Stimulated activated CD4-positive, alpha-beta T cell treated with anti-CD3 and anti-CD28 coated beads, Interleukin-1b, Interleukin-23, amount 100 ng/mL, for 4 hours (primary cell): ENCODE measurements at places on chromosomes 16 and 17.

- DNase-seq: no peak
Measured at GRCh38 chr16:68909099-68909733, 65.9 kb downstream of the TANGO6 start.

GRCh38 chr16:3690980-3691720 lies 26.2 kb downstream of the TRAP1 start:
- no peak for DNase-seq

- DNase-seq: no peak
Measured at GRCh38 chr16:70157105-70157476, 16.5 kb upstream of the CLEC18C start.

DNA sequence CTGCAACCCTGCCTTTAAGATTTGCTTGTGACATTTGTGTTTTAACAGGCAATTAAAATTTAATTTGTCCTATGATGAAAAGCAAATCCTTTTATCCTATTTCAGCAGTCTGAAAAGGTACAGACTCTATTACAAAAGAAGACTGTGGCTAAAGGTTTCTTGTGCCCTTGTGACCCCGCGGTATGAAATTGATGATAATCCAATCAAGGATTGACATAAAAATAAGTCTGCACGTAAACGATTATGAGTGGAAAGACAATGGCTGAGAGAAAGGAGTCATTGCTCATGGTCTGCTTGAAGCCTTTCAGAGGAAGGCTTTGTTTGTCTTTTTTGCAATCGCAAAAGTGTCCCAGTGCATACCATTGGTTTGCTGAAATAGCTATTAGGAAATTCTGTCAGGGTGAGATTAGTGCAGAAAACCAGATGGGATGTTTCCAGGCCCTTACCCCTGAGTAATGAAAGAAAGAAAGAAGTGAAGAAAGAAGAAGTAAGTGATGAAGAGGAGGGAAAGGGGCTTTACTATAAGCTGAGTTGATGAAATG lies 867.8 kb upstream of the CDH8 start:
- no peak for DNase-seq

DNA sequence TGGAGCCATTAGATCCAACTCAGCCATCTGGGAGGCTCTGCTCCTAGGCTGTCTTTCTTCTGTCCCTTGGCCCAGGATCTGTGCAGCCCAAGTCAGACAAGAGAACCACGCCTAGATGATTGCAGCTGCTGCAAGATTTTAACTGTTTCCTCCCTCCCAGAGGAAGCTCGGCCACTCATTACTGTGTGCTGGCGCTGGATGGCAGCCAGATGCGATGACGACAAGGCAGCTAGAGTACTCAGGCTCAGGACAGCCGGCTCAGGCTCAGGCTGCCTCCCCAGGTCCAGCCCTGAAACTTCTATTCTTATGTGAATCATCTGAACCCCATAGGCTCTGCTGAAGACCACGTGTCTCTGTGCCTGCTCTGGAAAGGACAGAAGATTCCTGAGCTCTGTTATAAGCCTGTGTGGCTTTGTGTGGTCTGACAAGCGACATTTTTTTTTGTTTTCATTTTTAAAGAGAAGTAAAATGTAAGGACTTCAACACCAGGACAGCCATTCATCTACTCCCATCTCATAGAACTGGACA lies 32.1 kb upstream of the FBXW10B start:
- no peak for DNase-seq

DNA sequence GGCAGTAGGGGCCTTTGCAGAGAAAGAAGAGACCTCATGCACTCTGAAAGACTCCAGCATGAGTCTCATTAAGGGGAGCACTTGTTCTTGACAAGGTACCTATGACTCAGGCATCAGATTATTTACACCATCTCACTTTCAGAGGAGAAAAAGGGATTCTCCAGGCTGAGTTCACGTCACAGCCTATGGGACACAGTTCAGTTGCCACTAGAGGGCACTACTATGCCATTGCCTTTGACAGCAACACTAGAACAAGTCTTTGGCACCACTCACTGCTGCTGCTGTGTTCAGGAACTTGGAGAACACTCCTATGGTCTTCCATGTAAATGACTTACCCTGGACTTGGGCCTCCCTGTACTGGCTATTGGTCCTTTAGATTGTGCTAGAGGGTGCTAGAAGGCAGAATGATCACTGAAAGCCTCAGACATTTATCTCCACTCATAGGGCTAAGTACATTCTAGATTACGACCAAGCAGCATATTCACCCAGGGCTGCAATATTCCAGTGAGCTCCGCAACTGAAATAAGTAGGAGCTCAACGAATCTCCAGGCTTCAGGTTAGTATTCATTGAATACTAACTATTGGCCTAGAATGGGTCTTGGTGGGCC lies 225.1 kb upstream of the CA10 start:
- no peak for DNase-seq

DNA sequence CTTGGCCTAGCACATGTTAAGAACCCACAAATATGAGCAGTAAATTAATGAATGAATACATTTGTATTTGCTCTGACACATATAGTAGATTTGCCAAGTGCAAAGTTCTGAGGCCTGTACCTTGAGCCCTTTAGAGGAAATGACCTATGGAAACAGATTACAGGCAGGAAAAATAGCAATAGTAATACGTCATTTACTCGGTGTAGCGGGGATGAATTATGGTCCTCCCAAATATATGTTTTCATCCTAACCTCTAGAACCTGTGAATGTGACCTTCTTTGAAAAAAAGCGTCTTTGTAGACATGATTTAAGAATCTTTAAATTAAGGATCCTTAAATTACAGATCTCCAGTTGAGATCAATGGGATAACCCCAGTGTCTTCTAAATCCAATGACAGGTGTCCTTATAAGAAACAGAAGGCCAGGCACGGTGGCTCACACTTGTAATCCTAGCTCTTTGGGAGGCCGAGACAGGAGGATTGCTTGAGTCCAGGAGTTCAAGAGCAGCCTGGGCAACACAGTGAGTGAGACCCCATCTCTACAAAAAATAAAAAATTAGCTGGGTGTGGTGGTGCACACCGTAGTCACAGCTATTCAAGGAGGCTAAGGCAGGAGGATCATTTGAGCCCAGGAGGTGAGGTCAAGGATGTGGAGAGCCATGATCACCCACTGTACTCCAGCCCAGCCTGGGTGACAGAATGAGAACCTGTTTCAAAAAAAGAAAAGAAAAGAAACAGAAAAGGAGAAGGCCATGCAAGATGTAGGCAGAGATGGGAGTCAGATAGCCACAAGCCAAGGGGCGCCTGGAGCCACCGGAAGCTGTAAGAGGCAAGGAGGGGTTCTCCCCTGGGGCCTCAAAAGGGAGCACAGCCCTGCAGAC lies 5.1 kb upstream of the ITPRIPL2 start:
- no peak for DNase-seq

DNA sequence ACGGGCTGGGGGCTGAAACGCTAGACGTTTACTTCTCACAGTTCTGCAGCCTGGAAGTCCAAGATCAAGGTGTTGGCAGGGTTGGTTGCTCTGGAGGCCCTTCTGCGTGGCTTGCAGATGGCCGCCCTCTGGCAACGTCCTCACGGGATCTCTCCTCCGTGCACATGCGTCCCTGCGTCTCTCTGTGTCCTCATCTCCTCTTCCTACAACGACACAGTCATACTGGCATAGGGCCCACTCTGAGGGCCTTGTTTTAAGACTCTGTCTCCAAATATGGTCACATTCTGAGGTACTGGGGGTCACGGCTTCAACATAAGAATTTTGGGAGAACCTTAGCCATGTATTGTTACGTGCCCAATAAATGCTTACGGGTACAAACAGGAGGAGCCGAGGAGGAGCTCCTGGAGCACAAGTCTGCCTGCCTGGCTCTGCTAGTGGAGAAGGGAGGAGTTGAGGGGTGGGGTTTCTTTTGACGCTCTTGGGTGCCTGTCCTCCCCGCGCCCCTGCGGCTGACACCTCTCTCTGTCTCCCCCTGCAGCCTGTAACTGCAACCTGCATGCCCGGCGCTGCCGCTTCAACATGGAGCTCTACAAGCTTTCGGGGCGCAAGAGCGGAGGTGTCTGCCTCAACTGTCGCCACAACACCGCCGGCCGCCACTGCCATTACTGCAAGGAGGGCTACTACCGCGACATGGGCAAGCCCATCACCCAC lies 141.1 kb downstream of the NTN1 start:
- no peak for DNase-seq

- DNase-seq: no peak
Measured at GRCh38 chr16:30750876-30751465, 2.7 kb downstream of the PHKG2 start.

DNA sequence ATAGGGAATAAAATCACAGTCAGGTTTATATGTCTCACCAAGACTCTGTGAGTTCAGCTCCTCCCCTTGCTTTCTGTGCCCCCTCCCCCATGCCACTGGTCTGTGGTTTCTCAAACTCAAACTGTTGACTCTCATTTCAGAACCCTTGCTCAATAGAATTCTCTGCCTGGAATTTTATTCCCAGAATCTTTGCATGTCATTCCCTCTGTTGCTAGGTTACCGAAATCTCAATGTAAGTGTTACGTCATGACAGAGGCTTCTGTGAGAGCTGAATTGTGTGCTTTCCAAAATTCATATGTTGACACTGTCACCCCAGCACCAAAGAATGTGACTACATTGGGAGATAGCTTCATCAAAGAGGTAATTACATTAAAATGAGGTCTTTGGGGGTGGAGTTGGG lies 1938.8 kb downstream of the TP53TG3F start:
- DNase-seq: no peak

GRCh38 chr16:73036074-73036826 lies 11.7 kb downstream of the ZFHX3 start:
- DNase-seq: no peak

DNA sequence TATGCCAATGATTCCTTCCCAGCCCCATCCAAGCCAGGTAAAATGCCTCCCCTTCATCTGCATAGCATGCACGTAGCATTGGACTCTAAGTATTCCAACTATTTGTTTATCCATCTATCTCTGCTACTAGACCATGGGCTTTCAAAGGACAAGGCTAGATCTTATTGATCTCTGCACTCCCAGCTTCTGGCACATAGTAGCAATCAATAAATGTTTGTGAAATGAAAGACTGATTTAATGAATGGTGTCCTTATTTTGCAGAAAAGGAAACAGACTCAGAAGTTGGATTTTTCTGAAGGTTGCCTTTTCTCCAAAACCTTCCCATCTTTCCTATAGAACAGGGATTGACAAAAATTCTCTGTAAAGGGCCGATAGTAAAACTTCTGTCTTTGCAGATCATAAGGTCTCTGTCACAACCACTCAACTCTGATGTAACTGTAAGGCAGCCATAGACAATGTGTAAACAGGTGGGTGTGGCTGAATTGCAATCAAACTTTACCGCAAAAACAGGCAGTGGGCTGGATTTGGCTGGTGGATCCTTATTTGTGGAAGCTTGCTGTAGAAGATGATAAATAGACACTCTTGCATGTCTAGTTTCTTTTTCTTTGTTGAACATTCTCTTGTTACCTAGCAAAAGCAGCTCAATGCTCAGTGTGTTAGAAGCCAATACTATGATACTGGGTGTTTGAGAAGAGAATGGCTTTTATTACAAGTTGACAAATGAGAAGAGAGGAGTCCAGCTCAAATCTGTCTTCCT lies 7.6 kb upstream of the CMTR2 start:
- no peak for DNase-seq

GRCh38 chr16:55908641-55909040 lies 33.5 kb upstream of the CES5A start:
- no peak for DNase-seq

GRCh38 chr17:15083225-15083624 lies 181.9 kb downstream of the PMP22 start:
- DNase-seq: no peak

- DNase-seq: no peak
Measured at GRCh38 chr16:31356566-31357323, 1.8 kb downstream of the ITGAX start.

GRCh38 chr17:19000531-19001325 lies 3.8 kb downstream of the FAM83G start:
- DNase-seq: no peak

DNA sequence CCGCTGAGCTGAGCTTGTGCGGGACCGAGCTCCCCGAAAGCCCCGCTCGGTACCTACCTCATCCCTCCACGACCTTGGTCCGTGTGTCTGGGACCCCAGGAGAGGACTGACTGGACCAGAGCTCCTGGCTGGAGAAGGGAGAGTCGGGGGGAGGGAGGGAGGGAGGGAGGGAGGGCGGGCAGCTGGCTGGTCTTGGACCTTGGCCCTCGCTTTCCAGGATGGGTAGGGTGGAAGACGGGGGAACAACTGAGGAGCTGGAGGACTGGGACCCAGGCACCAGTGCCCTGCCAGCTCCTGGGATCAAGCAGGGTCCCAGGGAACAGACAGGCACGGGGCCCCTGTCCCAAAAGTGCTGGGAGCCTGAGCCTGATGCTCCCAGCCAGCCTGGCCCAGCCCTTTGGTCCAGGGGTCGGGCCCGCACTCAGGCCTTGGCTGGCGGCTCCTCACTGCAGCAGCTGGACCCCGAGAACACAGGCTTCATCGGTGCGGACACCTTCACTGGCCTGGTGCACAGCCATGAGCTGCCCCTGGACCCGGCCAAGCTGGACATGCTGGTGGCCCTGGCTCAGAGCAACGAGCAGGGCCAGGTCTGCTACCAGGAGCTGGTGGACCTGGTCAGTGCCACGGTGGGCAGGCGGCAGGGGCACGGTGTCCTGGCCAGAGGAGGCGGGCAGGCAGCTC lies 553 bp downstream of the RHBDL1 start:
- DNase-seq: no peak

- no peak for DNase-seq
Measured at GRCh38 chr16:48155926-48156789, at the start of gene ABCC12. TSS of gene ABCC12 (minus strand) at chr16:48155993. CDS start at chr16:48146424, 9,569 bp downstream.

DNA sequence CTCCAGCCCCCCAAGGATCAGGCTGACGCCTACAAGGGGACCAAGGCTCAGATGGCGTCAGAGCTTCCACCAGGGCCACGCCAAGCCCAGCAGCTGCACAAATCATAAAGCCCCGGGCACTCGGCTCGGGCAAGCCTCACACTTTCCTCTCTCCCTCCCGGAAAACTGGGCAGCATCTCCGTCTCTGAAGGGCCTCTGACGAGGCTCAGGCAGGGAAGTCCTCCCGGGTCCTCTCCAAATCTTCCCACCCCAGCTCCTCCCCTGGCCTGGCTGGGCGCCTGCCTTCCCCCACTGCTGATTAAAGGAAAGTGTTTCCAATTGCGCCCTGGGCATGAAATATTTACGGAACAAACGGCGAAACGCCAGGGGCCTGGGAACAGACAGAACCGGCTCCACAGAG lies 38.5 kb downstream of the PIEZO1 start:
- no peak for DNase-seq

DNA sequence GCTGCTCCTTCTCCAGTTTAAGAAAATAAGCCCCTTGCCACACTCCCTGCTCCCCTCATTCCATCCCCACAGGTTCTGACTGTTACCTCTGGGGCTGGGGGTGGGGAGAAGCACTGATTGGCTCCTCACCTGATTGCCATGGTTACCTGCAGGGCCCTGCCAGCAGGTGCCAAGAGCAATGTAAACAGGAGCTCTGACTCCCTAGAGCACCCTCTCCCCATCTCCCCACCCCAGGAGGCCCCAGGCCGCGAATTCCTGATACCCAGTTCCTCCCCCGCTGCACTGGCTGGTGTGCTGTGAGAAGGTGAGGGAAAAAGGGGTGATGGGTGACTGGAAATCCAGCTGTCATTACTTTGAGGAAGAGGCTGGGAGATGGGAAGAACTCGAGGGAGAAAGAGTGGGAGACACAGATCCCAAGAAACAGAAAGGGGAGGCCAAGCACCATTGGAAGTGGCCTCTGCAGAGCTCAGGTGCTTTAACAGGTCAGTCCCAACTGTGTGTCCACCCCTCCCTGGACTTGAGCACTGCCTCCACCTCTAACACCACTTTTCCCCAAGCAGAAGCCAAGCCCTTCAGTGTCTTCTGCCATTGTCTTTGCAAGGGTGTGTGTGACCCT lies 4.5 kb downstream of the PCGF2 start:
- no peak for DNase-seq

GRCh38 chr17:924711-925475 lies 54.7 kb downstream of the NXN start:
- no peak for DNase-seq
